NCI-H1048 (cell line): ENCODE measurements at places on chromosomes 3 and 15.

GRCh38 chr15:60591496-60592370 is 112.8 kb upstream of the ICE2 start:
- DNase-seq, result no peak

- no peak for DNase-seq
These were observed 48.5 kb upstream of the PEX5L start for GRCh38 chr3:180085122-180085710.

DNA sequence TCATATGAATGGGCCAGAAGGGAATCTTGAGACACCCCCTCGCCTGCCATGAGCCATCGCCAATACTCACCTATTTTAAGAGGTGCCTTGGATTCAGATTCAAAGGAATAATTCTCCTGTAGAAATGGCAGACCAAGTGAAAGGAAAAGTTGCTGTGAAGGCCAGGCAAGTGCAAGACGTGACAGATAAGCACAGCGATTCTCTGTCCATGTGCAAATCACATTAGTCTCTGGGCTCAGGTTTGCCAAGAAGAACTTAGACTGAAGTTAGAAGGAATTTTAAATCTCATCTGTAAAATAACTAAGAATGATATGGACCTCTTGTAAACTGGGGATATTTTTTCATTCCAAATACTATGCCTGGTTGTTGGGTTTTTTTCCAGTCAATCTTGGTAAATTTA is 173.6 kb downstream of the UACA start:
- DNase-seq, result no peak

DNA sequence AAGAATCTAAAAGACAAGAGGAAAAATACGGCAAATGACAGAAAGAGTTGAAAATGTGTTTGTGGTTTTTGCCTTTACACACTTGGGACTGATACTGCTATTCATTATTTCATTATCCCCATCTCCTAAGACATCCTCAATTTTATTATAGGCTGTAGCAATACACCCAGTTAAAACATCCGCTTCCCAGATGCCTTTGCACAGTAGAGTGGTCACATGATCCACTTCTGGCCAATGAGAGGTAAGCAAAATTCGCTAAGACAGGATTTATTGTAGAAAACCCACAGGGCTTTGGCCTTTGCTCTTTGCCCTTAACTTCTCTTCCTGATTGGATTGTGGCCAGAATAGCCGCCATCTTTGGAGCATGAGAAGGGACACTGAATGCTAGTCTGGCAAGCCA is 53.2 kb upstream of the BOC start:
- no peak for DNase-seq

GRCh38 chr3:187565701-187566100 is 104.5 kb downstream of the SST start:
- no peak for DNase-seq

GRCh38 chr3:160911411-160911810 is 155.4 kb downstream of the PPM1L start:
- no peak for DNase-seq

- DNase-seq, result no peak
These were observed 30.9 kb upstream of the IGF1R start for GRCh38 chr15:98617328-98617980.

DNA sequence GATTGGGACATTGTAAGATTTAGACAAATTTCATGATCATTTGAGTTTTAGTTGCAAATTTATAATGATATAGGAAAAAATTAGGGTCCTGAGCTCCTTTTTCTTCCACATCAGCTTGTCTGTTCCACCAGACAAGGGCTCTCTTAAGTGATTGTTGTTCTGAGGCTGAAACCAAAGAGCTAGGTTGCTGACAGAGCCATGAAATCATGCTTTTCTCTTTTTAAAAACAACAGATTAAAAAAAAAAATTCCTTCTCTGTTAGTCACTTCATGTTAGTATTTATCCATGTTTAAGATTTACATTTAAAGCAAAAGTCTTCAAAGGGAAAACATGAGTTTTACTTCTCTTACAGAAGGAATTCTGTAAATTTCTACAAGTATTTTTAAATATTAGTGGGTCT is 56.8 kb downstream of the ATP2C1 start:
- no peak for DNase-seq

- no peak for DNase-seq
These were observed 31.2 kb downstream of the RFTN1 start for GRCh38 chr3:16482194-16482769.

DNA sequence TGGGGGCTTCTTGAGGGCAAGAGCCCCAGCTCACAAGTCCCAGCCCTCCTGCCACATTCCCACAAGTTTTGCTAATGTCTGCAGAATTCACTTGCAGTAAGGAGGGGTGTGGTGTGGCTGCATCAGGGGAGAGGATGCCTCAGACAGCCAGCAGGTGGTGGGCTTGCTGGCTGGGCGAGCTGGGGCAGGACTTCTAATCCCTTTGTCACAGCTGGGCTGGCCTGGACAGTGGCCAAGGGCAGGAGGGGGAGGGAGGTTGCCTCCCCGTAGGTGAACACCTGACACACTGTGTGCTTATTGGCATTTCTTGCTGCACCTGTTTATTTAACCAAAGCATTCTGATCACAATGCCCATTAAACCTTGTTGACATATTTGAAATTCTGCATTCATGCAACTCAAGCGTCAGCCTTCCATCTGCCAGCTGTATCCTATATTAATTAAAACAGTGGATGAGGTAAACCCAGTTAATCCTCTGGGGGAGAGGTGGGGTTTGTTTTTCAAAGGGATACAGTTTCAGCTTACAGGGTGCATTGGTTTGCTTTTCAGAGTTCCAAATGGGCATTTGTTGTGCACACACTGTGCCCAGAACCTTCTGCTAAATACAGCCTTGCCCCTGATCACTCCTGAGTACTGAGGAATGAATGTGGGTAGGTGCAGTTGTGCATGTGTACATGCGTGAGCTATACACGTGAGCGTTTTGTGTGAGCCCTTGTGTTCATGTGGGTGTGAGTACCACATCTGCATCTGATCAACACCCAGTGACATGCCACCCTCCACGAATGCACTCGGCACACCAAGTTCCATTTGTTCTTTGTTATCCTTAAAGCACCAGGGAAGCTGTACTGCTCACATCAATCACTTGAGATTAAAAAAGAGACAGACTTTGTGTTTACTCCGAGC is 268.7 kb downstream of the XXYLT1 start:
- no peak for DNase-seq

GRCh38 chr3:61894988-61895935 is 333.9 kb downstream of the PTPRG start:
- no peak for DNase-seq

- no peak for DNase-seq
These were observed 64.1 kb downstream of the VPS13C start for GRCh38 chr15:61996056-61996635.

GRCh38 chr3:188133646-188134045 is 20.3 kb upstream of the LPP start:
- no peak for DNase-seq

DNA sequence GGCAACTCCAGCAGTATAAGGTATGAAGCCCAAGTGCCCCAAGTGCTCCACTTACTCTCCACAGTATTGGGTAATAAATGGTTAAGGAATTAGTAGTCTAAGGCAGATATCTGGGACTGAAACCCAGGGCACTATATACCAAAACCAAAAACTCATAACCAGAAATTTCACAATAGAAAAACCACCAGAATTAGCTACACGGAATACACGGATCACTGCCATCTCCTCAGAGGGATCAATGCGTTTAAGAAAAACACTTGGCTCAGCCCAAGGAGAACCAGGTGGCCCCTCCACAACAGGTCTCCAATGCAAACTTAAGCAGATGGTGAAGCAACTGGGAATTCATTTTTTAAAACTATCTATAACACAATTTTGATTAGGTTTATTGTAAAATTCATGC is 83.6 kb downstream of the FAIM start:
- no peak for DNase-seq

DNA sequence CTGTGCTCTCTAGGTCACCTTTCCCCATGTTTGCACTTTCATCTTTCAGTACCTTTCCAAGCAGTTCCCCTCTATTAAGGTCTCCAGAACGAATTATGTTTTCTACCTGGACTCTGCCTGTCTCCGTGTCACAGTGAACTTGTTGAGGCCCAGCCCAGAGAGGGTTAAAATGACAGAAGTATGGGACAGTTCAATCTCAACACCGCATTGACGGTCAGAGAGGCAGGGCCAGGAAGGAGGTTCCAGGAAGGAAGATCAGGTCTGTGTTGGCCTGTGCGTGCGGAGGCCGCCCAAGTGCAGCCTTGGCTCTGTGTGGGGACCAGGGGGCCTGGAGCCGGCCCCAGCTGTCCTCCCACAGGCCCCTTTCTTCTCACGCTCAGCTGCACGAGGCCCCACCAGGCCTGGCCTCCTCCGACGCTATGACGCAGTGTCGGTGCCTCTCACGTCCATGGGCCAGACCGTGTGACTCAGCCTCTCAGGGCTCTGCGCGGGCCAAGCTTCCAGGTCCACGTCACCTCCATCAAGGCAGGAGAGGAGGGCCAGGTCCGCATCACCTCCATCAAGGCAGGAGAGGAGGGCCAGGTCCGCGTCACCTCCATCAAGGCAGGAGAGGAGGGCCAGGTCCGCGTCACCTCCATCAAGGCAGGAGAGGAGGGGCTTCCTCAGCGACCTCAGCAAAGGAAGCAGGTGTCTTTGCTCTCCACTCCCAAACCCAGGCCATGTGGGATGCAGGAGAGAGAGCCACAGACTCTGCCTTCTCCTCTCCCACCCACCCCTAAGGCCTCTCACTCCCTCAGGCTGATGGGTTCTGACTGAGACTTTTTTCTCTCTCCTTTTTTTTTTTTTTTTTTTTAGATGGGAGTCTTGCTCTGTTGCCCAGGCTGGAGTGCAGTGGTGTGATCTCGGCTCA is 83.1 kb downstream of the CPN2 start:
- no peak for DNase-seq

- DNase-seq, result no peak
These were observed 10.6 kb downstream of the THUMPD3 start for GRCh38 chr3:9373465-9373864.

GRCh38 chr3:189289251-189289650 is 117.5 kb downstream of the TPRG1 start:
- DNase-seq, result no peak
